ENCODE measurements at places on chromosomes 7 and 10. TPM values are rescaled to one million over a fixed set of nuclear protein-coding genes. Genes with fewer than 3 reads are reported as not detected.

The RBP3 gene
- total RNA-seq, result not detected

DNA sequence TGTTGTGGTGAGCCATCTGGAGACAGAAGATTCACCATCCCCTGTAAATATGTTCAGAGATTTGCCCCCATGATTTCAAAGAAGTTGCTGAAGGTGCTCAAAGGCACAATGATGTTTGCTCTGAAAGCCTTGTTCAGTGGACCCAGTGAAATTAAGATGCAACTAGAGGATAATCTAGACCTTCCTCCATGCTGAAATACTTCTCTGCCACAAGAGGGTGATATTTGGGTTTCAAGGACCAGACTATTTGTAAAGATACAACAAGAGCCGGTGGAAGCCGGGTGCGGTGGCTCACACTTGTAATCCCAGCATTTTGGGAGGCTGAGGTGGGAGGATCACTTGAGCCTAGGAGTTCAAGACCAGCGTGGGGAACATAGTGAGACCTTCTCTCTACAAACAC is 13.5 kb upstream of the MSRB2 start:
- no peaks in the 10 kb centered on the region for H3K27me3 ChIP-seq
- no peak overlapping the region for H3K27ac ChIP-seq
- no peak for DNase-seq
- H3K36me3 ChIP-seq, result no peaks in the 10 kb centered on the region
- H3K4me1 ChIP-seq, result no peaks in the 10 kb centered on the region

The CHAT gene
- total RNA-seq, result not detected

- no peaks in the 10 kb centered on the region for H3K4me1 ChIP-seq
- H3K27me3 ChIP-seq, result no peaks in the 10 kb centered on the region
- H3K27ac ChIP-seq, result no peak overlapping the region
Measured at GRCh38 chr10:32650246-32650655, 204.3 kb downstream of the CCDC7 start.

GRCh38 chr7:37234334-37234733 is 214.3 kb downstream of the ELMO1 start:
- H3K4me3 ChIP-seq, result no peak overlapping the region
- H3K27ac ChIP-seq, result no peak overlapping the region
- peaks cover 3% of the 10 kb centered on the region for H3K4me1 ChIP-seq
- DNase-seq, result no peak
- H3K27me3 ChIP-seq, result no peaks in the 10 kb centered on the region
- H3K36me3 ChIP-seq, result no peaks in the 10 kb centered on the region

DNA sequence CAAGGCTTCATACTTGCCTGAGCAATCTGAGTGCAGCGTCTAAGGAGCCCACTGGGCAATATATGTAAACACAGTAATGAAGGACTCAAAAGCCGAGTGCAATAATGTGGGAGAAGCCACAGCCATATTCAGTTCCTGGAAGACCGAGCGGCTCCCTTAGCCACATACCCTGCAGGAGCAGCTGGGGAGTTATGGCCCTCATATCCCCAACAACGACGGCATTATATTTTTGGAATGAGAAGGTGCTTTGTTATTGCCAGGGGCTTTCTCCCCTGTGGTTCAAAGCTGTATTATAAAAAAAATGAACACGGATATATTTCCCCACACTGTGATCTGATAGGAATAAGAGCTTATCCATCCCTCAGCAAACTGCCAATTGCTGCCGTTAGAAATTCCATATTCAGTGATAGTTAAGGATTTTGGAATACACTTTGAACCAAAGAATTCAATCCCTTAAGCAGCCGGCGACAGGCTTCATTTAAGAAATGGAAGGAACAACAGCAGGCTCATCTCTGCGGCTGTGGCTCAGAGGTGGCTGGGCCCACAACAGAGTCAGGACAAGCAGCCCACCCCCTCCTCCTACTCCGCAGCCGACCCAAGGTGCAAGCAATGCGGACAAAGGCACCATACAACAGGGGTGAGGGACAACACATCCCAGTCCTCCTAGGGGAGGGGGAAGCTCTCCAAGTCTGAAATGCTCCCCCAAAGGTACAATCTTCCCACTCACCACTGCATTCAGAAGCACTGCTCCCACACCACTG is 77.2 kb downstream of the TNS3 start:
- peaks cover 4% of the 10 kb centered on the region for H3K36me3 ChIP-seq
- DNase-seq, result no peak
- no peak overlapping the region for H3K27ac ChIP-seq
- H3K27me3 ChIP-seq, result no peaks in the 10 kb centered on the region
- peaks cover 16% of the 10 kb centered on the region for H3K4me1 ChIP-seq
- H3K4me3 ChIP-seq, result no peak overlapping the region

DNA sequence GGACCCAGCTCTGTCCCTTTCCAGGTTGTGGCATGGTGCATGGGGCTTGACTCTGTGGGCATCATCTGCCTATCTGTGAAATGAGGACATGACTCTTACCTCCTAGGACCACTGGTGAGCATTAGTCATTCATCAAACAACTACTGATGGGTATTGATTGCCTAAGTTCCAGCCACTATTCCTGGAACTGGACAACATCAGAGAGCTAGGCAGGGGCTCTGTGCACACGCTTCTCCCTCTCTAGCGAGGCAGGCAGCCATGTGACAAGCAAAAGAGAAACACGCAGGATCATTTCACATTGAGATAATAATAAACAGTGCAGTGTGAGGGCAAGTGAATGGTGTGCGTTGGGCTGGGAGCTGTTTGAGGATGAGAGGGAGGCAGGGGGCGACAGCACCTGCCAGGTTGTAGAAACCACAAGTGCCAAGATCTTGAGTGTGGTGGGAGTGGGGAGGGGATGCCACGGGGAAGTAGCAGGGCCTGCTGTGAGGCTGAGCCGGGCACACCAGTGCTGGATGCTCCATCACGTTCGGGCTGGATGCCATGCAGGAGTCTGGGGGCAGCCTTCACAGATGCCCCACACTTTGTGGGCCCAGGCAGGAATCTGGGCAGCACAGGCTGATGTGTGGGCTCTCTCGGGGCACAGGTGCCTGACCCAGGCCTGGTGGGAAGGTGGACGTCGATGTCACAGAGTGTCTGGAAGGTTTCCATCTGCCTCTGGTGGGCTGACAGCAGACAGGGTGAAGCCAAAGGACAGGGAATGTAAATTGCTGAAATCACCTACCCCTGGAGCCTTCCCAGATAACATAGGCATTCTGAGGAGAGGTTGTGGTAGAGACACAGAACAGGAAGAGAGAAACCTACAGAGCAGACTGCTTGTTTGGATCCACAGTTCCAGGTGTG is 405.5 kb downstream of the RPS24 start:
- H3K4me1 ChIP-seq, result no peaks in the 10 kb centered on the region
- DNase-seq, result no peak
- no peaks in the 10 kb centered on the region for H3K27me3 ChIP-seq
- H3K27ac ChIP-seq, result no peak overlapping the region

- H3K4me3 ChIP-seq, result no peak overlapping the region
- H3K27me3 ChIP-seq, result no peaks in the 10 kb centered on the region
- peak; percentile 14 for DNase-seq
- no peaks in the 10 kb centered on the region for H3K36me3 ChIP-seq
Measured at GRCh38 chr7:36840904-36841303, 116.6 kb upstream of the AOAH start.

DNA sequence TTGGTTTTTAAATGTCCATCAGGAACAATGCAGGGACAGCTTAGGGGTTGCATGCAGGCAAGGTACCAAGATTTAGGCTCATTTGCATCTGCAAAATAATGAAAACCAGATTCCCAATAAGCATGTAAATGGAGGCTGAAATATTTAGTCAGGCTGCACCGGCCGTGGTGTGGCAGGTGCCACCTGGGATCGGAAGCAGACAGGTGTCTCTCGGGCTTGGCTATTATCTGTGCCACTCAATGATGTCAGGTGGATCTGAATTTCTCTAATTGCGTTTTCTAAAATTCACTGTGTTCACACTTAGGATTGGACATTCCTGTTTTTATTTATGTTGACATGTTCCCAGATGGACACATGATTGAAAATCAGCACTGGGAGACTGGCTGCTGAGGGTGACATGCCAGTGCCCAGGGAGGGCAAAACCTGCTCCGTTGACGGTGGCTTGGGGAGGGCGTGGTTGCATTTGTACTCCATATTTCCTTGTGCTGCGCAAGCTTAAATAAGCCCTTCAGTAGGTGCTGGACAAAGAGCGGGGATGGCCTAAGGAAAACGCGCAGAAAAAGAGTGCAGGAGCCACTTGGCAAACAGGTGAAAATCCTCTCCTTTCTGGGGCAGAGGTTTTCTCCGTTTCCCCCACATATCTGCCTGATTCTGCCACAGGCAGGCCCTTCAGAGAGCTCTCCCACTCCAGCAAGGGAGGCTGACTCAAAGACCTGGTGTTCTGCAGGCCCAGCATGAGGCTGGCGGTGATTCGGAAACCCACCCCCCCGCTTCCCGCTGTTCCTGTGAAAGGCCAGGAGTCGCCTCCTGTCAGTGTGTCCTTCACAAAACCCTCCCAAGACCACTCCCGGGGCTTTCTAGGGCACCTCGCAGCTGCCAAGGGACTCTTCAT is 142.5 kb downstream of the WDR37 start:
- no peak overlapping the region for H3K4me3 ChIP-seq
- no peak overlapping the region for H3K27ac ChIP-seq

The DLX5 gene
- not detected for total RNA-seq

DNA sequence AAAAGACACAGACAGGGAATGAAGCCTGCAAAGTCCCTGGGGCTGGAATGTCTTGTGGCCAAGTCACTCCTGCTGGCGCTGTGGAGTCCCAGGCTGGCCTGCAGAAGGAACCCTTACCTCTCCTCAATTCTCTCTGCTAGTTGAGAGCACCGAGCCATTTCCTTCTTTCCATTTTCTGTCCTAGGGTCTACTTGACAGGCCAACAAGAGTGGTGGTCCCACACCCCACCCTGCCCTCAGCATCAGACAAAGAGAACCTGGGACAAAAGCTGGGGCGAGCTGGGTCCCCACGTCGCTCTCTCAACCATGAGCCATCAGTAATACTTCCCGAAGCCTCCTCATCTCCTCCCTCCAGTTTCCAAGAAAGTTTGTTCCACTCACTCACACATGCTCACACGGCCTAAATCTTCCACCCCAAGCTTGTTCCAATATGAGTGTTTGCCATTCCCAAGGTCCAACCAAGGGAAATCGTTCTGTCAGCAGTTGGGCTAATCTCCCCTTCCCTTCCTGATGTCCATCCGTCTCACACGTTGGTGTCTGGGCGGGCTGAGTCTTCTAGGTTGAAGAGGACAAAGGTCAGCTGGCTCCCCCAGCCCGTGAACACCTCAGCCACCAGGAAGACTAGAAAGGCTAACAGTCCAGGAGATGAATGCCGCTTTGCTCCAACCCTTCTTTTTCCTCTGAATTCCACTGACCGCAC is 44.3 kb downstream of the CLEC2L start:
- no peaks in the 10 kb centered on the region for H3K27me3 ChIP-seq
- H3K36me3 ChIP-seq, result peaks cover 47% of the 10 kb centered on the region
- no peak overlapping the region for H3K27ac ChIP-seq
- no peak for DNase-seq
- H3K4me1 ChIP-seq, result peaks cover 8% of the 10 kb centered on the region
- no peak overlapping the region for H3K4me3 ChIP-seq

DNA sequence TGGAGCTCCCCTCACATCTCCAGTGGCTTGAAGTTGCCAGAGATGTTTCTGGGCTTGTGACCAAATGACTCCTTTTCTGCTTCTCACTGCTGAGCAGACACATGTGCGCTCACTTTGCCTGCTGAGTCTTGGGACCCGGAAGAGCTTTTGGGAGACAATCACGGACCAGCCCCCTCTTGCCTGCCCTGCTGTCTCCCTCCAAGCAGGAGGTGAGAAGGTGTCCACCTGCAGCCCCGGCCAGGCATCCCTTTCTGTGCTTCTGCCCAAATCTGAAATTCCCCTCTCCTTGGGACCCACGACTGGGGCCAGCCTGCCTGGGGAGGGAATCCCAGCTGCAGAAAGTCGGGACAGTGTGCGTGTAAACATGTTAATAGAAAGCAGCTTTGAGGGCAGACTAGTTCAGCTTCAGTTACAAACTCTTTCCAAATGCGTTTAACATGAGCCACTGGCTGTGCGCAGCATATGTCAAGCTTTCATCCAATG is 31.7 kb downstream of the HTRA1 start:
- H3K4me3 ChIP-seq, result no peak overlapping the region
- H3K4me1 ChIP-seq, result peaks cover 22% of the 10 kb centered on the region
- no peak overlapping the region for H3K27ac ChIP-seq

The CDC123 gene
- 49.1 TPM for total RNA-seq

- H3K4me3 ChIP-seq, result no peak overlapping the region
- H3K27me3 ChIP-seq, result no peaks in the 10 kb centered on the region
- no peaks in the 10 kb centered on the region for H3K36me3 ChIP-seq
- H3K27ac ChIP-seq, result no peak overlapping the region
- DNase-seq, result no peak
Measured at GRCh38 chr7:48296966-48297365, 125.7 kb downstream of the ABCA13 start.

The CTAGE8 gene
- 7.3 TPM for total RNA-seq

DNA sequence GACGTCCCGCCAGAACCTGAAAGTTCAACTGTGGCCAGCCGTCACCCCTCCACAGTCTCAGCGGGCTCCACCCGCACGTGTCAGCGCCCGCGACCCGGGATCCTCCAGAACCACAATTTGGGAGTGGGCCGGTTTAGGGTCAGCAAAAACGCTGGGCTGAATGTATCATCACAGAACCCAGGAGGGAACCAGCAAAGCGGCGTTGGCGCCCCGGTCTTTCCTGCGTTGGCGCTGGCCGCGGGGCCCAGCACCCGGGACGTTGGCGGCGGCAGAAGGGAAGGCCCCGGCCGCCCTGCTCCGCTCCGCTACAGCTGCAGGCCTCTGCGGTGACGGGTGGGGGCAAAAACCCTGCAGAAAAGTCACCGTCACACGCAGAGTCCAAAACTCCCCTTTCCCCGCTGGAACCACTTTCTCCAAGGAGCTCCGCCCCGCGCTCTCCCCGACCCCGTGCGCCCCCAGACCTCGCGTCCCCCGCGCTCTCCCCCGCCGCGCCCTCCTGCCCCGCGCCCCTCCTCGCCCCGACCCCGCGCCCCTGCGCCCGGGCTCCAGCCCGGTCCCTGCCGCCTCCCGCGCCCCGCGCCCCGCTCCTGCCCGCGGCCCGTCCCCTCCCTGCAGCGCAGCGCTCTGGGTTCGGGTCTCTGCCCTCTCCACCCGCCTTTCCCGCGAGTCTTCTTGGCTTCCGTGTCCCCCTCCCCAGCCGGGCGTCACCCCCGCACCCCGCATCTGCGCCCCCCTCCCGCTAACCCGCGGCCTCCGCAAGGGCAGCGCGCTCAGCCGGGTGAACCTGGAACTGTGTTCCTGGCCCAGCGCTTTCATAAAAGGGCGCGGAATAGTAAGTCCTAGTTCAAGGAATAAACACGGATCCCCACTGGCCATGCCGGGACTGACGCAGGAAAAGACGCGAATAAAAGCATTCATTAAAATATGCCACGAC is 24.0 kb upstream of the RNF32 start:
- H3K36me3 ChIP-seq, result no peaks in the 10 kb centered on the region
- peak overlapping the region; percentile 59 for H3K4me3 ChIP-seq
- H3K27ac ChIP-seq, result no peak overlapping the region
- DNase-seq, result no peak

The LRIT1 gene
- not detected for total RNA-seq

DNA sequence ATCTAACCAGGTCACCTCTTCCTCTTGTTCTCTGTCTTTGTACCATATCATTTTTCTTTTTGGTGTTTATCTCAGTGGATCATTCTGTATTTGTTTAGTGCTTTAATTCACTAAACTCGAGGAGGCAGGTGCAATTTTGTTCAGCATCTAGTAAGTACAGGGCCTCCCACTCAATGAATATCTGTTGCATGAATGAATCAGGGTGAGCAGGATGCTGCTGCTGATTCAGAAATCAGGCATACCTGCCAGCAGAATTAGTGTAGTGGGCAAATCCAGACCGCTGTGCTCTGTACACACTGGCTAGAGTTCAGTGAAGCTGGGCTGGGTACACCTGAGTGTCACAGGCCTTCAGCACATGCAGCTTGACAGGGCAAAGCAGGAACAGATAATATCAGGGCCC is 511.9 kb downstream of the SUGCT start:
- H3K36me3 ChIP-seq, result no peaks in the 10 kb centered on the region
- no peak for DNase-seq
- H3K27ac ChIP-seq, result no peak overlapping the region
- H3K4me1 ChIP-seq, result no peaks in the 10 kb centered on the region
